ENCODE measurements at places on chromosomes 16 and 17.

- no peak for DNase-seq
These were observed 3.5 kb upstream of the CDH13 start for GRCh38 chr16:82623241-82623640.

DNA sequence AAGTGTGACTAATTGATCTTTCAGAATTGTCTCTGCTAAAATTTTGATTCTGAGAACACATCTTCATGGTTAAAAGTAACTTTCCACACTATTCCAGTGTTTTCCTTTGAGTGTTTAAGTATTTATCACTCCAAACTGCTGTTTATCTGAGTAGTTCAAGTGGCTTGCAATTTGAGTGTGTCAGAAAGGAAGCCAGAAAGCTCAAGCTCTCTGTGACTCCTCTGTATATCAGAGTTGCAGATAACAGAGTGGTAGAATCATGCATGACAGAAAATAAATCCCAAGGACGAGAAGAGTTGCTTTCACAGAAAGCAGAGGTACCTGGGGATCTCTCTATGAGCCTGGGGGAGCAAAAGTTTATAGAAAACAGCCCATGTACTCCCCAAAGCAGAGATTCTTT, 130.0 kb downstream of the CYB561 start:
- DNase-seq, result no peak

DNA sequence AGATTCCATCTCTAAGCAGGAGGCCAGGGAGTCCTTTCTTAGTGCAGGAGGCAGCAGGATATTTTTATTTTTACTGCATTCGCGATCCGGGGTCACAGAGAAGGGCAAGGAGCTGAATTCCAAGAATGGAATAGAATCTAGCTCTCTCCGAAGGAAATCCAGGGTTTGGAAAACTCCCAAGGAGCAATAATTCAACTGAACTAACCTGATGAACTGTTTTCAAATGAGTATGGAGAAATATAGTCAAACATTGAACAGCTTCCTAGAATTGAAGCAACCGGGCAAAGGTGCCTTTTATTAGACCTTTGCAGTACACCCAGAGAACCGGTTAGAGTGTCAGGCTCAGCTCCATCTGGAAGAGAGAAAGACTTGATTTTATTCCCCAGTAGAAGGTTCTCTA, 120.7 kb upstream of the MAF start:
- no peak for DNase-seq

DNA sequence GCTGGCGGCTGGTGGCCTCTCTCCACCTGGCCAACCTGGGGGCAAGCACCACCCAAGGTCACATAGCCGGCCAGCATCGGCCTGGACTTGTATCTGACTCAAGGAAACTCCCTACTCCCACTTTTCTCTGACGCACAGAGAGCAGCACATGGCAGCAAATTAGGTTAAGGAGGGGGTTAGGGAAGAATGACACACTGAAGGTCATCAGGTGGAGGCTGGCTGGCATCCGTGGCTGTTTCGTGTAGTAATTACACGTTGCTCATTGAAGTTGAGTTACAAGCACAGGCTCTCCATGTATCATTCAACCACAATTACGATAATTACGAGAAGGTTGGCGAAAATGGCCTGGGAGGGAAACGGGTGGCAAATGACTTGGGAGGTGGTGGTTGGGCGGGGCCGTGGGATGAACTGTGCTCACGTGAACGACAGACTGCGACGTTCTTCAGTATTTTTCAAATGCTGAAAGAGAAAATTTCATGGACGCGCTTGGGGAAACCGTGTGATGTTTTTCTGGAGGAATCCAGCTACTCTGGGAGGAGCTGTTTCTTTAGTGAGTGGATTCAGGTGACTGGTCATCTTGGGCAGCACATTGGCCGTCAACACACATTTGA, 4.0 kb upstream of the METRNL start:
- DNase-seq, result no peak

GRCh38 chr17:48014595-48015111, 22.9 kb downstream of the COPZ2 start:
- DNase-seq, result no peak

DNA sequence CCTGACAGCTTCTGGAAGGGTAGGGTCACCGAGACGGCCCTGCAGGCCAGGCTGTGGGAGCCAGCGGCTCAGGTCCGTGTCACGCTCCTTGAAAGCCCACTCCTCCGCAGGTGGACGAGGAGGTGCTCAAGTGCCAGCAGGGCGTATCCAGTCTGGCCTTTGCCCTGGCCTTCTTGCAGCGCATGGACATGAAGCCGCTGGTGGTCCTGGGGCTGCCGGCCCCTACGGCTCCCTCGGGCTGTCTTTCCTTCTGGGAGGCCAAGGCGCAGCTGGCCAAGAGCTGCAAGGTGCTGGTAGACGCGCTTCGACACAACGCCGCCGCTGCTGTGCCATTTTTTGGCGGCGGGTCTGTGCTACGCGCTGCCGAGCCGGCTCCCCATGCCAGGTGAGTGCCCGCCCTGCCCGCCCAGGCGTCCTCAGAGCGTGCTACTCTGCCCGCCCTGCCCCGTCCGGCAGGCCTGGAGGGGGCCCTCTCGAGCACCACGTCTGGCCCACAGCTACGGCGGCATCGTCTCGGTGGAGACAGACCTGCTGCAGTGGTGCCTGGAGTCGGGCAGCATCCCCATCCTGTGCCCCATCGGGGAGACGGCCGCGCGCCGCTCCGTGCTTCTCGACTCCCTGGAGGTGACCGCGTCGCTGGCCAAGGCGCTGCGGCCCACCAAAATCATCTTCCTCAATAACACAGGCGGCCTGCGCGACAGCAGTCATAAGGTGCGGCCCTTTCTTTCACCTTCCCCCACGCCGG, 1.3 kb downstream of the NAGS start:
- no peak for DNase-seq

DNA sequence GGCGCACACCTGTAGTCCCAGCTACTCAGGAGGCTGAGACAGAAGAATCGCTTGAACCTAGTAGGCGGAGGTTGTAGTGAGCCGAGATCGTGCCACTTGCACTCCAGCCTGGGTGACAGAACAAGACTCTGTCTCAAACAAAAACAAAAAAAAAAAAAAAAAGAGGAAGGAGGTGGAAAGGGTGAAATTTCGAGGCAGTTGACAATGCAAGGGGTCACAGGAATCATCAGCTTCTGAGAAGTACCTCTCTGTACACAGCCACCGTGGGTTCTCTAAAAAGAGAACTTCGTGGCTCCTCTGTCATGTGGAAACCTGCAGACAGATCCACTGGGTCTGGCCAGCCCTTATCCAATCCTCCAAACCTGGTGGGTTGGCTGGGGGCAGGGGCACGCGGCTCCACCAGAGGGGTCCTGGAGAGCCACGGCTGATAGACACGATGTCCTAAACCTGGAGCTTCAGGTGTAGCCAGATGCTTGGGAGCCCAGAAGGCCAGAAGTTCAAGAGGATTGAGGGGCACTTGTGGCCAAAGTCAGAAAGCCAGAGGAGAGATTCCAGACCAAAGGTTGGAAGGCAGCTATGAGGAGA, 540 bp upstream of the CD300LF start:
- DNase-seq, result no peak

DNA sequence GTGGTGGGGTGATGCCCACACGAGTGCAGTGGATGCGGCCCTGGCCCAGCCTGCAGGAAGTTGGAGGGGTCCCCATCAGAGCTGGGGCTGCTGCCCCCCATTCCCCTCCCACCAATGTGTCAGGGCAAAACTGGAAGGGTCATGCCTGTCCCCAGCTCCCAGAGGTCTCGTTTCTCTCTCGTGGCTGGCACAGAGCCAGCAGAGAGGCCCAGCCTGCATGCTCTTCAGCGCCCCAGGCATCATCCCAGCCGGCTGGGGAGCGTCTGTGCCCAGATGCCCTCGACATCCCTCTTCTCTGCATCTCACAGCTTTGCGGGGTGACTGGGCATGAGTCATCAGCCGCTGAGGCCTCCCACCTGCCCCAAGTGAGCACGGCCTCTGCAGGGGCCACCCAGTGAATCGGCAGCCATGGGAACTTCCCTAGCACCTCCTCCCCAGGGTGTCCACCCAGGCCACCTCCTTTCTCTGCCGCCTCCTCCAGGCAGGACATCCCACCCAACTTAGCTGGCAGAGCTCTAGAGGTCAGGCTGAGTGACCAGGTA, 9.8 kb upstream of the CSNK1D start:
- no peak for DNase-seq

GRCh38 chr16:73163238-73163815, 115.4 kb upstream of the ZFHX3 start:
- DNase-seq, result no peak

DNA sequence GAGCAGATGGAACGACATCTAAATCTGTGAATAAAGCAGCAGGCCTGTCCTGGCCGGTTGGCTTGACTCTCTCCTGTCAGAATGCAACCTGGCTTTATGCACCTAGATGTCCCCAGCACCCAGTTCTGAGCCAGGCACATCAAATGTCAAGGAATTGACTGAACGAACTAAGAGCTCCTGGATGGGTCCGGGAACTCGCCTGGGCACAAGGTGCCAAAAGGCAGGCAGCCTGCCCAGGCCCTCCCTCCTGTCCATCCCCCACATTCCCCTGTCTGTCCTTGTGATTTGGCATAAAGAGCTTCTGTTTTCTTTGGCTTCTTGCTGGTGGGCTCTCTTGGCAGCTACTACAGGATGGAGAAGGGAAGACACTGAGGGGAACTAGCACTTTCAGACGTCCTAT, 4.1 kb upstream of the RSAD1 start:
- DNase-seq, result no peak

- DNase-seq, result no peak
These were observed 188.3 kb downstream of the IRX3 start for GRCh38 chr16:54098247-54098646.

DNA sequence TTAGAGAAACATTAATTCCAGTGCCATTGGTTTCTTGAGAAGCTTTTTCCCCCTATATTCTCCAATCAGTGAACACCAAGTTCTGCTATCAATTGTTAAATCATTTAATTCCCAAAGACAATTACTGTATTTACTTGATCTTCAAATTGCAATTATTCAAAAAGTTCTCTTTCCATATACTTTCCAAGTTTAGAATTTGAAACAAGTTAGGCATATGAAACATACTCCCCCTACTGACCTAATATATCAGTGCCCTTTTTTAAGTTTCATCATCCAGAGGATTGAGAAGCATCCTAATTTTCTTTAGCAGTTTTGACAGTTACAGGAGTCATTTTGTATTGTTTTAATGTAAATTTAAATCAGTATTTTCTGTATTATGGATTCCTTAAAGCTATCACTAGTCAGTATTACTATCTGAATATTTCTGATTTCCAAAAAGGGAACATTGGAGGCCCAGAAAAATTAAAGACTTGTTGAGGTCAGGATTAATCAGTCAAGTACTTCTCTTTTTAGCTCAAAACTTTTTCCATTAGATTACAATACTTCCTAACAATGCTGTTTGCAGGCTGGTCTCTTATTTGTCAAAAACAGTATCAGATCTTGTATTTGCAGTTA, 16.3 kb downstream of the MEIOC start:
- no peak for DNase-seq

DNA sequence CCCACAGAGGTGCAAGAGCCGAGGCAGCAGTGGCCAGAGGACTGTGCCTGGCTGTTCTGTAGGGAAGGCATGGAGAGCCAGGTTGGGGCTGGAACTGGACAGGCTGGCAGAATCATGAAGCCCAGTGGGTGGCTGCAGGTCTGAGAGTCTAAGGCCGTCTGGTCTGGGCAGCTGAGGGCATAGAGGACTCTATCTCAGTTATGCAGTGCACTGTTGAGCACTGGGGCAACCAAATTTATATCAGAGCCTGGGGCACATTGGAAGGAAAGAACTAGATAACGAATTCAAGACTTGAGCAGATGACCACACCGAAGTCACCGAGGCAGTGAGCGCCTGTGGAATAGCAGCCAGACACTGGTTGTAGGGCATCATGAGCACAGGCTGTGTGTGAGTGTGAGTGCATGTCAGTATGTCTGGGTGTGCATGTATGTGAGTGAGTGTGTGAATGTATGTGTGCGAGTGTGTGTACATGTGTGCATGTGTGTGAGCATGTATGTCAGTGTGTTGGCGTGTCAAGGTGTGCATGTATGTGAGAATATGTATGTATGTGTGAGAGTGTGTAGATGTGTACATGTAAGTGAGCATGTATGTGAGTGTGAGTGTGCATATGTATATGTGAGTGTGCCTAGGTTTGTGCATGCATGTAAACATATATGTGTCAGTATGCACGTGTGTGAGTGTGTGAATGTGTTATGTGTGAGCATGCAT, 37.0 kb downstream of the RGS9 start:
- no peak for DNase-seq

GRCh38 chr16:19524356-19524615, 544 bp downstream of the CCP110 start:
- no peak for DNase-seq

DNA sequence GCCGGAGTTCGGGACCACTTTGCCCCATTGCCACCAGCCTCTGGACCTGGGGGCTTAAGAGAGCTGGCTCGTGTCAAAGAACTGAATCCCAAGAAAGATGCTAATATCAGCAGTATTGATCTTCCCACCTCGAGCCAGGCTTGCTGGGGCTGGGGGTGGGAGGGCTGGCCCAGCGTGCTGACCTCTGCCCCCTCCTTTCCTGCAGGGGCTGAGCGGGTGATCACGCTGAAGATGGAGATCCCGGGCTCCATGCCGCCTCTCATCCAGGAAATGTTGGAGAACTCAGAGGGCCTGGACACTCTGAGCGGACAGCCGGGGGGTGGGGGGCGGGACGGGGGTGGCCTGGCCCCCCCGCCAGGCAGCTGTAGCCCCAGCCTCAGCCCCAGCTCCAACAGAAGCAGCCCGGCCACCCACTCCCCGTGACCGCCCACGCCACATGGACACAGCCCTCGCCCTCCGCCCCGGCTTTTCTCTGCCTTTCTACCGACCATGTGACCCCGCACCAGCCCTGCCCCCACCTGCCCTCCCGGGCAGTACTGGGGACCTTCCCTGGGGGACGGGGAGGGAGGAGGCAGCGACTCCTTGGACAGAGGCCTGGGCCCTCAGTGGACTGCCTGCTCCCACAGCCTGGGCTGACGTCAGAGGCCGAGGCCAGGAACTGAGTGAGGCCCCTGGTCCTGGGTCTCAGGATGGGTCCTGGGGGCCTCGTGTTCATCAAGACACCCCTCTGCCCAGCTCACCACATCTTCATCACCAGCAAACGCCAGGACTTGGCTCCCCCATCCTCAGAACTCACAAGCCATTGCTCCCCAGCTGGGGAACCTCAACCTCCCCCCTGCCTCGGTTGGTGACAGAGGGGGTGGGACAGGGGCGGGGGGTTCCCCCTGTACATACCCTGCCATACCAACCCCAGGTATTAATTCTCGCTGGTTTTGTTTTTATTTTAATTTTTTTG, 8.5 kb downstream of the GJD3 start:
- DNase-seq, result no peak

- no peak for DNase-seq
These were observed 67.1 kb downstream of the RMI2 start for GRCh38 chr16:11412175-11412904.

- no peak for DNase-seq
These were observed 55.2 kb downstream of the CDH11 start for GRCh38 chr16:65066651-65067050.

- no peak for DNase-seq
These were observed 71.3 kb upstream of the CDH5 start for GRCh38 chr16:66295213-66295612.

DNA sequence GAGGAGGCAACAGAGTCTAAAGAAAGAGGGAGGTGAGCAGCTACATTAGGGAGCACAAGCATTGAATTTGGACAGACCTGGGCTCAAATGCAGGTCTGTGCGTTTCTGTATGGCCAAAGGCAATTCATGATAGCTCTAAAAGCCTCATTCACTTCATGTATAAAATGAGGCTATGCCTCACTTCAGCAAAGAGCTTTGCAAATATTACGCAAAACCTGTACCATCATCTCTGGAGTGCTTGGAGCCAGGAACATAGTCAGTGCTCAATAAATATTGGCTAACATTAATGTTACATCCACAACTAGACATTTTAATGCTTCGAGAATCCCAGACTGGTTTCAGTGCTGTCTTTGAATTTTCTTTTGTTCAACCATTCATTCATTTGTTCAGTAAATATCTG, 254.7 kb upstream of the CDH11 start:
- DNase-seq, result no peak

All from activated CD4-positive, alpha-beta T cell treated with anti-CD3 and anti-CD28 coated beads for 24 hours (primary cell).